Pulmonary artery endothelial cell (primary cell): ENCODE measurements at places on chromosomes 13 and 19.

GRCh38 chr13:57601536-57601935 lies 30.0 kb upstream of the PCDH17 start:
- DNase-seq = no peak

DNA sequence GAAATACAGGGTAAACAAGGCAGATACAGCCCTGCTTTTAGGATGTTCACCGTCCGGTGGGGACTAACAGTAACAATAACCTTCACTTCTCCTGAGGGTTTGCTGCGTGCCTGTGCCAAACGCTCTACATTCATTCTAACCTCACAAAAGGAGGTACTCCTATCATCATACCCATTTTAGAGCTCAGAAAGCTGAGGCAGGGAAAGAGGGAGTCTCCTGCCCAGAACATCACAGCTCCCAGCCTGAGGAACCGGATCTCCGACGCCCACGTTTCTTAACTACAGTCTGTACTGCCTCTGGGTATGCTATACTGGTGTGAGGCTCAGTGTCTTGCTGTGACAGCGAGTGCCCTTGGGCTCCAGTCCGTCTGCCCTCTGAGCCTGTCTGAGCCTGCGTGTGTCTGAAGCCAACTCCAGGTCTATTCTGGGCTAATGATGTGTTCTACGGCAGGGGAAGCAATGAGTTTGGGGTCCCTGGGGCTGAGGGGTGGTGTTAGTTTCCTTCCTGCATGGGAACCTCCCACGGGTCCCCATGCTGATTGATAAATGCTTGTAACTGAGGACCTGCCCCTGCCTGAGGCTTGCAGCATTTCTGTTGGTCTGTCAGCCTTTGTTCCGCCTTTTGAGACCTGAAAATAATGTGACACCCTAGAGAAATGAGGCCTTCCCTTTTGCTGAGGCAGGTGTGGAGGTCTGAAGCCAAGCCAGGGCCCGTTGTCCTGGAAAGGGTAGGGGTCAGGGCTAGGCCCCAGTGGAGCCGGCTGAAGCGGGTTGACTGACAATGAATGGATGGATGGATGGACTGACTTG lies 4.9 kb downstream of the LIPE start:
- no peak for DNase-seq

- no peak for DNase-seq
Measured at GRCh38 chr13:98570929-98571372, 6.0 kb downstream of the STK24 start.

- DNase-seq = no peak
Measured at GRCh38 chr13:50485979-50486935, 357.2 kb downstream of the DLEU7 start.

DNA sequence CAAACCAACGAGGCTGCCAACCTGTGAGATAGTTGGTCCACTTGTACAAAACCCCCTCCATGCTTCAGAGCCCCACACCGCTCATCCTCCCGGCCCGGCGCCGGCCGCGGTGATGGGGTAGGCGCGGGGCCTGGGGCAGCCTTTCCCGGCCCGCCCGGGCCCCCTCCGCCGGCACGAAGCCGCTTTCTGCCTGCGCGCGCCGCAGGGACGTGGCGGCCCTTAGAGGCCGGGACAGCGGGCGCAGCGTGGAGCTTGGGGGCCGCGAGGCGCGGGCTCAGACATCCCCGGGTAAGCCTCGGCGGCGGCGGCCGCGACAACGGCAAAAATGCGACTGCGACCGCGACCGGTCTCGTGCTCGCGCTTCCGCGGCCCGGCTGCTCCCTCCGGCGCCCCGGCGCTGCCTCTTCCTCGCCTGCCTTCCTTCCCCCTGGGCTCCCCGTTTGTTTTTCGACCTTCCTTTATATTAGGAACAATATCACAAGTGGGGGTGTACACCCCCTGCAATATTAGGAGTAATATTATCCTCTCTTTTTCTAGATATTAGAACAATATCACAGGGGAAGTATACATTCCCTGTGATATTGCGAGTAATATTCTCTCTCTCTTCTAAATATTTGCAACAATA lies 53.9 kb upstream of the CEACAM21 start:
- no peak for DNase-seq

DNA sequence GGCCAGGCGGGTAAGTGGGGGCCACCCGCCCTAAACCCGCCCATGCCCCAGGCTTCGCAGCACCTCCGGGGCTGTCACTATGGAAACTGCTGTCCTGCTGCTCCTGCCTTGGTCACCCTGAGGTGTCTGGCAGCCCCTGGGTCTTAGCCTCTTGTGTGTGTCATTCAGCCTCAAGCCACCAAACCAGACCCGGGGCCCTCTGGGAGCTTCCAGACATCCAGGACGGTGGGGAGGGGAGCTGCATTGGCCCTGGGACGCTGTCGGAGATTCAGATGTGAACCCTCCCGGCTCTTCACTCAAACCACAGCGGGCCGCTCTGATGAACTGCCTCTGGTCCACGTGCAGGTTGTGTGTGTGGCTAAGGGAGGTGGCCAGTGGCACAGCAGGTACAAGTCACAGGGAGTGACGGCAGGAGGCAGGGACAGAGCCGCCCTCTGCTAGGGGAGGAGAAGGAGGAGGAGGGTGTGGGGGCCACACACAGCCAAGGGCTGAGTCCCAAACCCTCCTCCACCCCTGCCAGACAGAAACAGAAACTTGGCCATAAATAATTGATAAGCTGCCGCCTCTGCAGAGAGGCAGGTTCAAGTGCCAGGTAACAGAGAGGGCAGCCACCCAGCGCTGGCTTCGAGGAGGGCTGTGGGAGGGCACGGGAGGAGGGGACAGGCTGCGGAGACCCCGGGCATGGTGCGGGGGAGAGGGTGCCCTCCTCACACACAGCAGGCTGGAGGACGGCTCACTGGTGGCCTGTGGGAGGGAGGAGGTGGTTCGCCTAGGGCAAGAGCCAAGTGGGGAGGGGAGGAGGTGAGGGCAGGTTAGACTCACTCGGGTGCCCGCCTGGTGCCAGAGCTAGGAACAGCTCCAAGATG lies 8.0 kb downstream of the NANOS3 start:
- DNase-seq = no peak

DNA sequence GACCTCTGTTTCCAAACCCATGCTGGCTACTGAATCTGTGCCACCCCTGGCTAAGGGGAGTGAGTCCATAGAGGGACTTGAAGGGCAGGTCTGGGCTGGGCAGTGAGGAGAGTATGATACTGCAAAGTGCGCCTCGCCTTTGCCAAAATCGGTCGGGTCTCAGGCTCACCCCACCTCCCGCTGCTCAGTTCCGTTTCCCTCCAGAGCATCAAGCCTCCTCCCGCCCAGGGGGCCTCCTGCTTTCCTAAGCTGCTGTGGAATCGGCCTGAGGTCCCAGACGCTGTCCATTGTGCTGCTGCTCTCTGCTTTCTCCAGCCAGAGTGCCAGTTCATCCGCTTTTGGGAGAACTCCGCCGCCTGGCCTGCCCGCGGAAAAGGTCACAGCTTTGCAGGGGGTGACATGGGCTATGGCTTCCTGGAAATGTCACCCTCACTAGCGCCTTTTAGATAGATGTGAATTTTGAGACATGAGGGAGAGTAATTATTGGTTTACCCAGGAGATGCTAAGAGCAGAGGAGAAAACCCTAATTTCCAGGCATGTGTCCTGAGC lies 1418.4 kb downstream of the UQCRFS1 start:
- DNase-seq = no peak

GRCh38 chr19:20787786-20788185 lies 11.7 kb downstream of the ZNF66 start:
- DNase-seq = no peak

DNA sequence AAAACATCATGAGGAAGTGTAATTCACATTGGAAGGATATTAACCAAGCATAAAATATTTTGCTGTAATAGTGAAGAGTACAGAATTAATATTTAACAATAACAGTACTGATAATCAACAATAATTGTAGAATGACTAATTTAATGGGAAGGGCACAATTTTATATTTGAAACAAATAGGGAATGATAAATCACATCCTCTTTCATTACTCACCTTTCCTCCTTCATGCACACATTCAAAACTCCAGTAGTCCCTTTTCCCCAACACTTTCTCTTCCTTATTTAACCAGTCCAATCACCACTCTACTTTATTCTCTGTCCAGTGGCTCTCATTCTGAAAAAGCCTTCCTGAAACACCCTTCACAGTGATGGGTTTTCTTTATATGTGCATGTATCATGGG lies 110.8 kb upstream of the POSTN start:
- no peak for DNase-seq

DNA sequence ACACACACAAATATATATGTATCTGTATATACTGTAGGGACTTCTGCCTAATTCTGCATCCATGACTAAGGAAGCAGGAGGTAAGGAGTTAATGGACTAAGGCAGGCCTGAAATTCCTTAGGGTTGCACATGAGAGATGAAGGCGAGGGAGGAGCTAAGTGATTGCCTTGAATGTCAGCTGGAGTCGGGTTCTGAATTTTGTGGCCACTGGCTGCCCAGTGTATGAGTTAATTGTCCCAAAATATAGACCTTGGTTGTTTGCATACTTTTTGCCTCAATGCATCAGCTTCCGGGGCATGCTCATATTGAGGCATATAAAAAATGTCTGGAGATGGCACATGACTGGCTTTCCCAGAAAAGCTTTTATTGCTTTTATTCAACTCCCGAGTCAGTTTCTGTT lies 245.5 kb downstream of the TDRD3 start:
- DNase-seq = no peak

GRCh38 chr19:55777528-55777927 lies 8.6 kb downstream of the RFPL4AL1 start:
- no peak for DNase-seq

DNA sequence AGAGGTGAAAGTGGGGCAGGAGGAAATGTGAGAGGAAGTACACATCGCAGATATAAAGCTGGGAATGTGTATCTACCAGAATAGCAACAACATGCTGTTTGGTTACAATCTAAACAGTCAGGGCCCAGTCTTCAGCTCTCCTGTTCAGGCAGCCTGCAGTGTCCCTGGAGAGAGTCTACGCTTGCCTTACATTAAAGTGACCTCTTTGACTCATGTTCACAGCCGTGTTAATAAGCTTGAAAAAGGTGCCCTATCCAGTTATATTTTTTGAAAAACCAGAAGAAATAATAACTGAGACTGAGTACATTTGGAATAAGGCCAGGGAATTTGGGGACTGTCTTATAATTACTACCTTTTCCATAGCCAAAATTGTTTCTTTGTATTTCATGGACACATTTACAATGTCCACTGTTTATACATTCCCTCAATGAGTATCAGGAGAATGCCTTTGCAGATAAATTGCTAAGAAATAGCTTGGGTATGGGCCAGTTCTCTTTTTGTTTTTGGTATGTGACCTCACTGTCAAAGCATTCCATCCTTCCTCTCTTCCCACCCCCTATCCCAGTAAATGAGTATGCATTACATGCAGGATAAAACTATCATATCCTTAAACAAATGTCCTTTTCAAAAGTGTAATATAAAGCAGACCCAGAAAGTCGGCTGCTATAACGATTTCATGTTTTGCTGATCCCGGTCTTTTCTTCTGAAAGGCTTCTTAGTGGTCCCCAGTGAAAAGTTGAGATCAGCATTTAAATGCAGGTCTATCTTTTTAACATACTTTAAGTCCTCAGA lies 82.6 kb downstream of the PCDH9 start:
- DNase-seq = peak; percentile 29

GRCh38 chr13:35309706-35310105 lies 166.8 kb downstream of the MAB21L1 start:
- DNase-seq = no peak

DNA sequence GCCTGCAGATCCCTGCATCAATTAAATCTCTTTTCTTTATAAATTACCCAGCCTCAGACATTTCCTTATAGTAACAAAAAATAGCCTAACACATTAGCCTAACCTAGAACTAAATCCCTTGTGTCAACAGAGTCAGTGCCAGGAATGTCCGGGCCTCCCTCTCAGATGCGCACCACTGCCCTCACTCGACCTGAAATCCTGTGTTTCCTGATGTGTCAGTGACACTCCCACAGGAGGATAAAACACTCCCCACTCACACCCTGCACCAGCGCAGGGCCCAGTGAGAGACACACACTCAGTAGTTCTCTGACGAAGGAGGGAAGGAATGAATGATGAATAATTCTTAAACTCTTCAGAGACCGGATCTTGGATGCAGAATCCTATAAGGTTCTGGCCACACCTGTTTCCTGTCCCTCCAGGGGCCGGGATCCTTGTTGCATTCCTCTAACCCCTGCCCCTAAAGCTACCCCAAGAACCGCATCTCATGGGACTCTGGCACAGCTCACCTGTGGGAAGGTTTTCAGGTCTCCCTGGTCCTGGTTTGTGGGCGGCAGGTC lies 3.1 kb downstream of the CEACAM3 start:
- DNase-seq = no peak

- no peak for DNase-seq
Measured at GRCh38 chr19:17311455-17312188, 2.3 kb downstream of the DDA1 start.

- DNase-seq = no peak
Measured at GRCh38 chr13:103331924-103332323, 265.7 kb upstream of the SLC10A2 start.

GRCh38 chr19:4693471-4694121 lies 23.5 kb upstream of the MYDGF start:
- DNase-seq = no peak

GRCh38 chr19:29965492-29965891 lies 23.5 kb downstream of the URI1 start:
- DNase-seq = no peak

DNA sequence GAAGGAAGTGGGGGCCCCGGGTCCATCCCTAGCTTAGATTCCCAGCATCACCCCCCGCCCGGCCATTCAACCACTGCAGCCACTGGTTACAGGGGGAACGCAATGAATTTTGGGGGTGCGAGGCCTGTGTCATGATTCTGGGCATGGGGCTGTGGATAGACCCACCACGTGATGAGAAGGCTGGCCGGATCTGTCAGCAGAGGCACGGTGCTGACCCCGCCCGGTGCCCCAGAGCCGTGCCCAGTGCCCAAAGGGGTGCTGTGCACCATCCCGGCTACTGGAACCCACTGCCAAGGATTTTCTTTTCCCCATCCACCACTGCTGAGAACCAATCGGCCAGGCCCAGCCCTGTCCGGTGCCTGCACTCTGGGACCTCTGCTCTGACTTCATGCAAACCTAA lies 27.4 kb downstream of the CLEC4M start:
- DNase-seq = no peak

DNA sequence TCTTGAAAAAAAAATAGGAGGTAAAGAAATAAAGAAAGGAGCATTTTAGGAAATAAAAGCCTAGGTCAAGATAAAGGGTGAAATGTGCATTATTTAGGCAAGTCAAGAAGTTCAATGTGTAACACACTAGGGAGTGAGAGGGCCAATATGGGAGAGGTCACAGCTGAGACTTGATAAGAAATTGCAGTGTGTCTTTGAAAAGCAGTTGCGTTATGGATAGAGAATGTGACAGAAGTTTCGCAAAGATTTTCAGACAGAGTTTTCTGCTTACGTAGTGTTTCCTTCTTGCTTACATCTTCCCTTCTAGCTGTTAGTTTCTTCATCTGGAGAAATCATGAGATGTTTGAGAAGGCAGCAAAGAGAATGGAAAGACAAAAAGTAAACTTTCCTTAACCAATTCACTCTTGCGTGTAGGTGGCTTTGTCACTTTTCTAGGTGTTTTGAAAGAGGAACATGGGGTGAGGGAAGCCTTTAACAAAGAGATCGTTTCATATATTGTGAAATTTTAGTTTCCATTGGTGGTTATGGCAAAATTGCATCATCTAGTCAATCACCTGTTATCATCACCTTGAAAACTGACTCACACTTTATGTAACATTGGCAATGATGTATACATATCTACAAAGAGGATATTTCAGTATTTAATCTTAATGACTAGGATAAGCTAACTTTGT lies 975.5 kb downstream of the OLFM4 start:
- DNase-seq = no peak
